ENCODE measurements at places on chromosomes 4 and X.

- no peak for DNase-seq
Measured at GRCh38 chrX:10102046-10102704, 54.6 kb upstream of the CLCN4 start.

DNA sequence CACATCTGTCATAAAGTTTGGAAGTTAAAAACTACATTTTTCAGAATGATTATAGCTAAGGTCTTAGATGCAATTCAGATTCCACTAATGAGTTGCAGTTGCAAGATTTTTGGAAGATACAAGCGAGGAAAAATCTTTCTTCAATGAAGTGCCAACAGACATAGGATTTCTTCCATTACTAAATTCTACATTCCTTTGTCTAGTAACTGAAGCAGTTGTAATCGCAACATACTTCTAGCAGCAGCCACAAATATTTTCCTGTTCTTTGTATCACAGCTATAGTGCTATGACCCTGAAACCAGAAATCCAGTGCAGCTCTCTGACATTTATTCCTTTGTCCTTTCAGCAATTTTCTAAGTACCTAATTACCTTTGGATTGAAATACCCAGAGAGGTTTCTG is 225.2 kb upstream of the SLIT2 start:
- DNase-seq: no peak

DNA sequence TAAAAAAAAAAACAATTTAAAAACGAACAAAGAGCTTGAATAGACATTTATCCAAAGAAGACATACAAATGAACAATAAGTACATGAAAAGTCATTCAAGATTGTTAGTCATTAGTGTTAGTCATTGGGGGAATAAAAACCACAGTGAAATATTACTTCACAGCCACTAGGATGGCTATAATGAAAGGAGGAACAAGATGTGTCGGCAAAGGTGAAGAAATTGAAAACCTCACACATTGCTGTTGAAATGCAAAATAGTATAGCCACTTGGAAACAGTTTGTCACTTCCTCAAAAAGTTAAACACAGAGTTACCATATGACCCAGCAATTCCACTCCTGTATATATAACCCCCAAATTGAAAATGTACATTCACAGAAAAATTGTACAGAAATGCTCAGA is 45.2 kb upstream of the SLC39A8 start:
- no peak for DNase-seq

DNA sequence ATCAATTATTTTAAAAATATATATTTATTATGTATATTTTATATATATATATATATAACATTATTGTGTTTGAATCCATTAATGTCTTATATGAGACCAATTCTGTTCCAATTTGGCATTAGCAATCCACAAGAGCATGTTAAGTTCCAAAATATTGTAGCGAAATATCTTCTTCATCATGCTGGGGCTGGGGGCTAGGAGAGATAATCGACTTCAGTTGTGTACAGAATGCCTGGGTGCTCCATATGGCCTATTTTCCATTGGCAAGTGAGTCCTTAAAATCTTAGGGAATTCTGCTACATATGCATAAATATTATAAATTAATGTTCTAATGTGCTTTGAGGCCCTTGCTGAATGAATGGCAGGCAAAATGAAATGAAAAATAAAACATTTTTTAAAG is 117.7 kb downstream of the PCDH7 start:
- DNase-seq: no peak

- no peak for DNase-seq
Measured at GRCh38 chr4:23805450-23805851, 84.4 kb downstream of the PPARGC1A start.

DNA sequence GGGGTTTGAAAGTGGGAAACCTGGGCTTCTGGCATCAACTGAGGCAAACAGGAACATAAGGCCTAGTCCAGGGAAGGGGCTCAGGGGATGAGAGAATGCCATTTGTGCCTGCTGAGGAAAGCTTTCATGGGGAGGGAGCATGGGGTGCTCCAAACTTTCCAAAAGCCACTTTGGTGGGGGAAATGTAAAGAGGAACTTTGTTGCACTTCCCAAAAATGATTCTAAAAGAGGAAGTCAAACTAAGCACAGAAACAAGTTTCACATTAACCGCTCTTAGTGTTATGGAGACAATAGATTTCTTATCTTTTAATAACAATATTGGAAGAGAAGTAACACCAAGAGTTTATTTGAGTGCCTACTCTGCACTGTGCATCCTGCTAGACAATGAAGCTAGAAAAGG is 32.3 kb downstream of the GAB3 start:
- DNase-seq: no peak

GRCh38 chr4:98496152-98496845 is 162.1 kb downstream of the TSPAN5 start:
- no peak for DNase-seq

GRCh38 chrX:100409610-100410590 is at the start of gene PCDH19:
Gene PCDH19, minus strand, starts transcription at chrX:100410273. Its CDS starts 1,676 bp downstream, at chrX:100408597.
- no peak for DNase-seq

DNA sequence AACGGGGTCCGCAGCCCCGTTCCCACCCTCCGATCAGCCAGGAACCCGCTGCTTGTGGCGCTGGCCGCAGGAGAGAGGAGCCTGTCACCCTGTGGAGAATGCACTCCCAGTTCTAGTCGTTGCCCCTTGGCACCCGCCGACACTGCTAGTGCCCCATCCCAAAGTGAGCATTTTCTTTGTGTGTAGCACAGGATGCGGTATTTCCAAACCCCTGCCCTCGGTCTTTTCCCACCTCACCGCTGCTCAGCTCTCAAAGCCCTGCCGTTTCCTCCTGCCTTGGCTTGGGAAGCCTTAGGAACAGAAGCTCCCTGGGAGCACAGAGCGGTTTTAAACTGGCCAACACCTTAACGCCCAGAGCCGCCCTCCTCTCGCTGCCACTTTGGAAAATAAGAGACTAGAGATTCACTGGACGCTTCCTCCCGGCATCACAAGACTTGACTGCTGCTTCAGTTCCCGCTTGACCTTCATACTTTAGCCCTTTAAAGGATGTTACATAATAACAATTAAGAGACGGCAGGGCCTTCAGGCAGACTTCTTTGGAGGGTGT is 772 bp downstream of the CYP4V2 start:
- peak; percentile 8 for DNase-seq

DNA sequence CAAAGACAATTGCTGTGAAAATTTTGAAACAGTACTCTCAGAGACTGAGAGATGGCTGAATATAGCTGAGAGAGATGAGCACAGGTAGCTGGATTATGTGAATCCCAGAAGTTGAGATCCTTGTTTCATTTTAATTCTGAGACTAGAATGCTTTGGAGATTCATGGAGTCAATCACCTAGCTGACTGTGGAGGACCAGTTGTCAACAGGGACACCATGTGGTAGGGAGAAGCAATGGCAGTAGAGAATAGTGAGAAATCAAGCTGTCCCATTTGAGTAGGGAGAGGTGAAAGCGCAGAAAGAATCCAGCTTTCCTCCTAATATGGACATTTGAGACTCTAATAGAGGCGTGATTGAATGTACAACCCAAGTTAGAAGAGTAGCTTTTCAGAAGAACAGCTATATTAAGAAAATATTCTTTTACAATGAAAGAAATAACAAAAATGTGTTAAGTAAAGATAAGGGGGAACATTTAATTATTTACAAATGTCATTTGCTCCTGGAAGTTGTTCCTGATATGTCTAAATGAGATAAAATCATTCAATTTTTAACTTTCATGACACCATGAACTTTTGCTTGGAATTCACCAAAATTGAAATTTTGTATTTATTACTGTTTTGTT is 30.3 kb upstream of the GLRB start:
- no peak for DNase-seq

- no peak for DNase-seq
Measured at GRCh38 chr4:68904786-68905185, 46.8 kb downstream of the UGT2A3 start.

GRCh38 chr4:107578321-107578720 is 141.7 kb downstream of the PAPSS1 start:
- DNase-seq: no peak

DNA sequence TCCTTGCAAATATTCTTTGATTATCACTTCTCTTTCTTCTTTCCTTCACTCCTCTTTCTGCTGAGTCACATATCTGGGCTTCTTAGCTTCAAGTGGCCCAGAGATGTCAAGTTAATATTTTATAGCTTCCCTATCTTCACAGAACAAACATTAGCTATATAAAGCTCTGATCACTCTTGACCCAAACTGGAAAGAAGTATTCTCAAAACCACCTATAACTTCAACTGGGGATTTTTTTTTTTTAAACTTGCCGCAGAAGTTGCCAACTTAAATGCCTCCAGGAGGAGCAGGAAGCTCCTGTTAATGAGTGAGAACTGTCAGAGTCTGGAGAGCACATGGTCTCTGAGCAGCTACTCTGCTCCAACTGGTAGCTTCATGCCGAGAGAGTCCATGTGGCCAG is 233.3 kb upstream of the EDNRA start:
- DNase-seq: no peak

DNA sequence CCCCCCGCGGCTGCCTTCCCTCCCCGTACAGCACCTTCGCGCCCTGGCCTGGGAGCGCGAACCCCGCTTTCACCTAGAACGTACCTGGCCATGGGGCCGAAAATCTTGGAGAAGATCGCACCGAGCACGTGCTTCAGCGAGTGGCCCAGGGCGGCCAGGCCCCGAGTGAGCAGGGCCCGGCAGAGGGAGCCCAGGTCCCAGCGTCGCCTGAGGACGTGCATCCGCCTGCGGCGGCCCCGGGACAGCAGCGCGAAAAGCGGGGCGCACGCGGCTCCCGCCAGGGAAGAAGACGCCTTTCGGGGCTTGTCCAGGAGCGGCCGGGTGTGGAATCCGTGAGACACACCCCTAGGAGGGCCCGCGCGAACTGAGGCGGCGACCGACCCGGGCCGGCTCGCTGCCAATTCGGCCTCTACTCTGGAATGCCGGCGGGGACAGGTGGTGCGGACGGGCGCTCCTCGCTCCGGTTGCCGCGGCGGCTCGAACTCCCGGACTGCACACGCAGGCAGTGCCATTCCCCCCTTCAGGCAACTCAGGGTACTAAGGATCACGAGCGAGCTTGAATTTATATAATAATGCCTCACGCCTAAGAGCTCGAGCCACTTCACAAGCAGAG is at the start of gene HS6ST2:
TSS of gene HS6ST2 (minus strand) at position 539 of the 613 bp plus-strand sequence.
- no peak for DNase-seq

DNA sequence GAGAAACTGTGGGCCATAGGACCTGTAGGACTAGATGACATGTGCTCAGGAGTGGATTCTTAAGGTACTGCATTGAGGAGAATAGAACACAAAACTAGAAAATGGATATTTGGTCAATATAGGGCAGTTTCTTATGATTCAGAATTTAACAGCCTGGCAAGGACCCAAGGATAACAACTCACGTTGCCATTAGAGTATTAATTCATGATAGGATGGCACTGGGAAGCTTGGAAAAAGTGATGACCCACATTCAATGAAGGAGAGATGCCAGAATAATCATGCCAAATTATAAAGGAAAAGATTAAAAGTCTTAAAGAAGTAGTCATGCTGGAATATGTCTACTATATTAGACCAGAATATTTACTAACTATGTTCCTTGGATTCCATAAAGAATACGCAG is 594.5 kb downstream of the ANKRD50 start:
- no peak for DNase-seq
